Fibroblast of skin of right quadriceps (primary cell): ENCODE measurements at places on chromosomes 13 and 19.

DNA sequence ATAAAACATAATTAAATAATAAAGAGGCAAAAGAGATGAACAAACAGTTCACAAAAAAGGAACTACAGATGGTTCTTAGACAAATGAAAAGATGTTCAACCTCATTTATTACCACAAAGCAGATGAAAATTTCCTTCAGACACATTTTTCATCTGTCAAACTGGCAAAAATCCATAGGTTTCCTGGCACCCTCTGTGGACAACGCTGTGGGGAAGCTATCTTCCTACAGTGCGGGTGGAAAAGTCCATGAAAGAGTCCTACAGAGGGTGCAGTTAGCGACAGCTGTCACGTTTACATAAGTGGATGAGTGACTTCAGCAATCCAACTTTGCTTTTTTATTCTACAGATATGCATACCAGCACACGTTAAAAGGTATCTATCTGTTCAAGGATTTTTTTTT lies 30.3 kb upstream of the PDCD5 start:
- DNase-seq: no peak

DNA sequence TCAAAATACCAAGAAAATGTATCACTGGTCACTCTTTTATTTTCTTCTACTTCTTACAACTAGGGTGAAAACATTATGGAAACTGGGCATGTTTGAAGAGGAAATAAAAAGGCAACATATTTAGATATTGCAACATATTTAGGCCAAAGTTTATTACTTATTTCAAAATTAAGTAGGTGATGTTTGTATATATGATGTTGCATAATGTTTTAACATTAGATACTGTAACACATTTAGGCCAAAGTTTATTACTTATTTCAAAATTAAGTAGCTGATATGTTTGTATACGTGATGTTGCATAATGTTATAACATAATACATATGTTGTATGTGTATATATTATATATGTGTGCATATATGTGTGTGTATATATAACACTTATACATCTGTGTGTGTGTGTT lies 451.3 kb downstream of the LIG4 start:
- DNase-seq: no peak

- no peak for DNase-seq
These were observed 9.9 kb downstream of the FCHO1 start for GRCh38 chr19:17761148-17761547.

DNA sequence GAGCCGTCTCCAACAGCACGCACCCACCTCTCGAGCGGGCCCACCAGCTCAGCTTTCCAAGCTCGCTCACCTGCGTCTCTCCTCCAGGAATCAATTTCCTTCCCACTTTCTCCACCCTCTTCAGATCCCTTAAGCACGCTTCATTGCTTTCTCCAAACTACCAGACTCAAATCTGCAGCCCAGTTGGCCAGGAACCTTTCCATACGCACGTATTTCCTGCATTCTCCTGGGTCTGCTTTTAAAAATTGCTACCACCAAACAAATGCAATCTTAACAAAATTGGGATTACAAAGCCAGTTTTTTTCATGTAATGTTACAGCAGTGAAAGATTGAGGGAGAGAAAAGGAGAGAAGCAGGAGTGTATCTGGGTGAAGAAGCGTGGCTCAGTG lies 1.5 kb downstream of the ENOX1 start:
- no peak for DNase-seq

DNA sequence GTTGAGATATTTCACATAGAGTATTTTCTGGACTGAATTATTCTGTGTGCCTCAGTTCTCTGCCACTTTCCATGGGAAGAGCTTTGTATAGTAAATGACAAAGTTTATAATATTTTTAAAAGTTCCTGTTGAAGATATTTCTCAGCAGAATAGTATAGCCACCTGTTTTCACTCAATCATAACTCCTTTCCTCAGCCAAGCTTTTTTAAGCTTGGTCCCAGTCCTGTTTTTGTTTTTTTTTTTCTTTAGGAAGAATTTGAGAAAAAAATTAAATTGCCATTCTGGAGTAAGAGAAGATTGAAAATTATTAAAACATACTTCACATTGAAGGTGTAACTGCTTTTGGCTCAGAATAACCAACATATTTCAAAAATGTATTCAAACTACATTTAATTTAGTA lies 55.5 kb downstream of the ENOX1 start:
- no peak for DNase-seq

- no peak for DNase-seq
These were observed 82.0 kb downstream of the TEX29 start for GRCh38 chr13:111402441-111402840.

DNA sequence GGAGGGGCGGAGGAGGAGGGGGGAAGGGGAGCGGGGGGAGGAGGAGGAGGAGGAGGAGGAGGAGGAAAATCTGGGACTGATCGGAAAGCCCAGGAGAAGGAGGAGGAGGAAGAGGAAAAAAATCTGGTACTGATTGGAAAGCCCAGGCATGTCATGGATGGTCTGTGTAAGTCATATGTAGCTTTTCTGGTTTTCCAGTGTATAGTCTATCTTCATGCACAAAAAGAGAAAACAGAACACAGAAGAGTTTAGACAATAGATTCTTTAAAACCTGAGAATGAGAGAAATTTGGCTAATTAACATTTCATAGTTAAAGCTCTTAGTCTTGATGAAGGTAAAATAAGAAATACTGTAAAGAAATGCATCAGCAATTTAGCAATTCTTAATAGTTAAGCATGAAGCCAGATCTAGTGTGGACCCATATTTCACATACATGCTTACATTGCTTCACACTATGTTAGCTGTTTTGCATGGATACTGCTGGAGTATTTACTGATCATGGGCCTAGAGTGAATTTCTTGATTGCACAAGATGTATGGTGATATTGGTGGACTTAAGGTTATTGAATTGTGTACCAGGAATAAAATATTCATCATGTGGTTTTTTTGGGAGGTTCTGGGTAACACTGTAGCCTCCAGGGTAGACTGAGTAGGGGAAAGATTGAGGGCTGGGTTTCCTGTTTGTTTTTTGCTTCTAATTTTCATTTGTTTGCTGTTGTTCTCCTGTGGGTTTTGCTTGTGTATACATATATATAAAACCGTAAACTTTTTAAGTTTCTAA lies 41.4 kb downstream of the SUCLA2 start:
- DNase-seq: no peak

DNA sequence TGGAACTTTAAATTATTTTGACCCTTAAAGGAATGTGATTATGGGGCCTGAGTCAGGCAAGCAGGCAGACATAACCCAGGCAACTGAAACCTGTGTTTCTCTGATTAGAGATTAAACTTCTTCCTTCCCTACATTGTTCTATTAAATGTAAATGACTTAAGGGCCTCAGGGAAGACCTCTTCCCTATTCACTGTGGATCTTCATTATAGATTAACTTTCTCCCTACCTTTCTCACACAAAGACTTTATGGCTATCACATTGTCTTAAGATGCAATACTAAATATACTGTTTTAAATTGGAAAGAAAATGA lies 8.8 kb upstream of the METTL21C start:
- DNase-seq: no peak

DNA sequence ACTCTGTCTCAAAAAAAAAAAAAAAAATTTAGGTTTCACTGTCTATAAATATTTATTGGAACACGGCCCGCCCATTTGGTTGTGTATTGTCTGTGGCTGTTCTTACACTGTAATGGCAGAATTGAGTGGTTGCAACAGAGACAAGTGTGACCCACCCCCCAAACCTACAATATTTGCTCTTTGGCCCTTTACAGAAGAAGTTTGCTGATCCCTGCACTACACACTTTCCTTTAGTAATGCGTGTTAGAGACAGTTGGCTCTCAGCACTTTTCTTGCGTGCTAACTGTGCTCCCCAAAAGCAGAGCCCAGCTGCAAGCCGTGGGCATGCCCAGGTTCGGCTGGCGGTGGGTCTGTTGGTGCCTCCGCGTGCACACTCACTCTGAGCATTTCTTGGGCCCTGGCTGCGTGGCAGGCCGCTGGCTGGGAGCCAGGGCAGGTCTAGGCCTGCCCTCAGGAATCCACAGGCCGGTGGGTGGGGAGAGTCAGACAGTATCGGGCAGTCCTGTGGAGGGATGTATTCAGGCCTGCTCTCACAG lies 72.6 kb downstream of the SIPA1L3 start:
- DNase-seq: no peak

- peak; percentile 91 for DNase-seq
These were observed at the start of gene CLN5 for GRCh38 chr13:76991796-76992547. Gene CLN5, plus strand, starts transcription at chr13:76992081. Its CDS starts 18 bp downstream, at chr13:76992099.

GRCh38 chr19:8487137-8487851 lies 15.1 kb downstream of the PRAM1 start:
- DNase-seq: no peak

GRCh38 chr19:46731584-46731983 lies 14.3 kb upstream of the FKRP start:
- no peak for DNase-seq

GRCh38 chr19:6249296-6249695 lies 30.5 kb downstream of the MLLT1 start:
- DNase-seq: no peak

- no peak for DNase-seq
These were observed 85.7 kb downstream of the ZAR1L start for GRCh38 chr13:32229443-32229842.

DNA sequence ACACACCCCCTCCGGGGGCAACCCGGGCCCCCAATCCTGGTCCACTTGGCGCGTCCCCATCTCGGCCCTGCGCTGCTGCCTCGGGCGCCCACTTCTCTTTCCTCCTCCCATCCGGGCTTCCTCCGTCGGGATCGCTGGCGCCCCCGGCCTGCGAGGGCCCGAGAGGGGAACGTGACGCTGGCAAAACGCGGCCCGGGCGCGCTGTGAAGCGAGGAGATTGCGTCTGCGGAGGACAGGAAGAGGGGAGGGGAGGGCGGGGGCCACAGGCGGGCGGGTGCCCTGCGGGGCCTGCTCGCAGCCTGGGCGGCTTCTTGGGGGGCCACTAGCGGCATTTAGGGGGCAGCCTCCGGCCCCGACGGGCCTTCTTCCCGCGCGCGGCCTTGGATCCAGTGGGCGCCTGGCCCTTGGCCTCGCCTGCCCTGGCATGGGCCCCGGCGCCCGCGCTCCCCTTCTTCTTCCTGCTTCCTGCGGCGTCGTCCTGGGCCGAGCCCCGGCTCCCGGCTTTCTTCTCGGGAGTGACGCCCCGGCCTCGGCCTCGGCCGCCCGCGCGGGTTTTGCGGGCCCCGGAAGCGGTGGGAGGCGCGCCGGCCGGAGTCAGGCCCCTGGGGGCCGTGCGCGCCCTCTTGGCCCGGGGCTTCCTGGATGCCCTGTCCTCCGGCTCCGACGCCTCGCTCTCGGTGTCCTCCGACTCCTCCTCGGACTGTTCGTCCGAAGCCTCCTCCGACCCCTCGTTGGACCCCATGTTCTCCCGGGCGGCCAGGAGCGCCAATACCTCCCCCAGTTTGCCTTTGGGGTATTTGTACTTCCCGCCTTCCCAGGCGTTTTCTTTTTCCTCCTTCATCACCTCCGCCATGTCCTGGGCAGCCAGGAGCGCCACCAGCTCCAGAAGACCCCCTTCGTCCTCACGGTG lies 2.2 kb downstream of the PNMA8B start:
- DNase-seq: no peak

DNA sequence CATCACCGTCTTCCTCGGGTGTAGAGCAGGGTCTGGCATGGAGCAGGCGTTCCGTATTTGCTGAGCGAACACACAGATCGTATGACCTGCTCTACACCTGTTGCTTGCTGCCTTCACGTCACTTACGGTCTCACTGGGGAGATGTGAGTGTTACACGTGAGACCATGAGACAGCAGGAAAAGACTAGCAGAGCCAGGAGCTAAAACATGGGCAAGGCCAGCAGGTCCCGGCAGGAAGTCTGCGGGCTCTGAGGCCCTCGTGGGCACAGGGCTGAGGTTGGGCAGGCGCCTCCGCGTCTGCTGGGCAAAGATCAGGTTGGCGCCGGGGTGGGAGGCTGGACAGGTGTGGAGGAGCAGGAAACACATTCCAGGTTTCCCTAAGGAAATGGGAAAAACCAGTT lies 19.7 kb upstream of the GTF3A start:
- DNase-seq: no peak

- peak; percentile 15 for DNase-seq
These were observed 1124.9 kb downstream of the DIAPH3 start for GRCh38 chr13:59038824-59039223.

DNA sequence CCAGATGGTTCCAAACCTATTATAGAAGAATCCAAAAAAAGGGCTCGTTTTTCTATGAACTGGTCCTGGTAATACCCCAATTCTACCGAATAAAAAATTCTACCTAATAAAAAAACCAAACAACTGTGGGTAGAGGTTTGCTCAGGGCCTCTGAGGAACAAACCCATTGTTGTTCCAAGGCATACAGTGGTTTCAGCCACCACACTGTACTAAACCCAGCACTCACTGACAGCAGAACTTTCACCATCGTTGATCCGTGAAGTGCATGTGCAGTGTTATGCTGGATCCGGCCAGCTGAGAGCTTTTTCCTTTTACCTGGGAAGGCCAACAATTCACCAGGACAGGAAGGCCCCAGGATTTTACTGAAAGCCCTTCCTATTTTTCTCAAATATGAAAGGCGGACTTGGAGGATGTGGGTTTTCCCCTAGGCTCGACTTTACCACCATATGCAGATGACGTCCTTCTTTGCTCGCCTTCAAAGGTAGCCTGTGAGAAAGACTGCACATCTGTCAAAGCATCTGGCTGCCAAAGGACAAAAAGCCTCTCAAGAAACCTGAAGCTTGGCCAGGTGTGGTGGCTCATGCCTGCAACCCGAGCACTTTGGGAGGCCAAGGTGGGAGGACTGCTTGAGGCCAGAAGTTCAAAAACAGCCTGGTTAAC lies 7.2 kb upstream of the PABPC3 start:
- no peak for DNase-seq

GRCh38 chr13:33191425-33192210 lies 93.9 kb downstream of the STARD13 start:
- peak; percentile 62 for DNase-seq

GRCh38 chr13:57739089-57739488 lies 107.5 kb downstream of the PCDH17 start:
- DNase-seq: no peak

- DNase-seq: no peak
These were observed 7.2 kb downstream of the VASP start for GRCh38 chr19:45514376-45515051.

DNA sequence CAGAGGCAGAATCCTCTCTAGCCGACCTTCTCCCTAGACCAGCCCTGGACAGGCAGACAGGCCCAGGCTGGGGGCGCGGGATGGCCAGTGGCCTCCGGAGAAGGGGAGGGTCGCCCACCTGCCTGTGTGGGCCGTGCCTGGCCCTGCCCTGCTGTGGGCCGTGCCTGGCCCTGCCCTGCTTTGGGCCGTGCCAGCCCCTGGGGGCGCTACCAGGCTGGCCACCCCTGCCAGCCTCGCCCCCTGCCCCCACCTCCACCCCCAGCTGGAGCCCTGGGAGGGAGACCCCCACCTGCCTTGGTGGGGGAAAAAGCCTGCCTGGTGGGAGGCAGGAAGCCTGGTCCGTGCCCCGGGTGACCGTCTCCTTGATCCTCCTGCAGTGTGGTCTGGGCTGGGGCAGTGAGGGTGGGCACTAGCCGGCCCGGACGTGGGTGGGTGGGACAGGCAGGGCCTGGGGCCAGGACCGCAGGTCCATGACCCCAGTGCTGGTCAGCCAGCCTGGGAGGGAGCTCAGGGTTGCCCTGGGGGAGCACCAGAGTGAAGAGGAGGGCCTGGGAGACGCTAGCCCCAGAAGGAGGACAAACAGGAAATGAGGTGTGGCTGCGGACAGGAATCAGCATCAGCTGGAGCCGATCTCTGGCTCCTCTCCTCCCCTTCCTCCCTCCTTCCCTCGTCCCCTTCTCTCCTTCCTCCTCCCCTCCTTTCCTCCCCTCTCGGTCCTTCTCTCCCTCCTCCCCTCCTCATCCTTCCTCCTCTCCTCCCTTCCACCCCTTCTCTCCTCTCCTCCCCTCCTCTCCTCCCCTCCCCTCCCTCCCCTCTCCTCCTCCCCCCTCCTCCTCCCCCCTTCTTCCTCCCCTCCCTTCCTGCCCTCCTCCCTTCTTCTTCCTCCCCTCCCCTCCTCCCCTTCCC lies 5.1 kb upstream of the MKNK2 start:
- DNase-seq: peak; percentile 74
